ENCODE measurements at places on chromosomes 4 and X.

DNA sequence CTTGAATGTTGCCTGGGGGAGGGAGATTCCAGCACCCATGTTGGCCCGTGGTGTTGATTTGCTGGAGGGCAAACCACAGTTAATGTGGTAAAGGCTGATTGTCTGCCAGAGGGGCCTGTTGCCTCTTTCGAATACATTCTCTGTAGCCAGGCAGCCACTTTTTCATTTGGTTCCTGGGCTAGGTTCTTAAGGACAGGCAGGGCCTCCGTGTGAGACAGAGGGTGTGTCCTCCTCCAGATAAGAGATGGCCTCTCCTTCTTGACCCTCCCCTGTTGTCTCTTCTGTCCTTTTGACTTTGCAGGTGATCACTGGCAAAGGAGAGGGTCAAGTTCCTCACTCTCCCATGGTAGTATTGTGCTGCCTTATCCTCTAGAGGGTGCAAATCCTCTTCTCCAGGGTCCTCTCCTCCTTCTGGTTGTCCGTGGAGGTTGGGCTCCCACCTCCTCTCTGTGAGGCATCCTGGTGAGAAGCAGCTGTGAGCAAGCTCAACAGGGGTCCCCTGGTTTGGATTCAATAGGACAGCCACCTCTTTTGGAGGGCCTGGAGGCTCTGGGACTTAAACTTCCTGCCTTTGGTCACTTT, 44.9 kb downstream of the ZNF182 start:
- DNase-seq, result no peak

DNA sequence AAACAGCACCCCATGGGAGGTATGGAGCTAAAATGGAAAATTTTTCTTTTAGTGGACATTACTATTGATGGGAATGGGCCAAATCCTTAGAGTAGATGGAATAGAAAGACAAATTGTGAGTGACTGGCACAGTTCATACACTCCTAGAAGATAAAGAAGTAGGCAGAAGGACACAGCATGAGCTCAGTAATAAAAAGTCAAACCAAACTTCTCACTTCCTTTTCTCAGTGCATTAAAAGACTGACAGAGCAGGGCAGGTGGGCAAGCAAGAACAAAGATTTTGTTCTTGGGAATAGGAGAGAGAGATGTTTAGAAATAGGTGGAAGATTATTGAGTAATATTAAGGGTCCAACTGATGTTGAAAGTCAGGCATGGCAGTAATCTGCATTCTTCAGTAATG, 132.5 kb downstream of the ATP10D start:
- DNase-seq, result no peak

DNA sequence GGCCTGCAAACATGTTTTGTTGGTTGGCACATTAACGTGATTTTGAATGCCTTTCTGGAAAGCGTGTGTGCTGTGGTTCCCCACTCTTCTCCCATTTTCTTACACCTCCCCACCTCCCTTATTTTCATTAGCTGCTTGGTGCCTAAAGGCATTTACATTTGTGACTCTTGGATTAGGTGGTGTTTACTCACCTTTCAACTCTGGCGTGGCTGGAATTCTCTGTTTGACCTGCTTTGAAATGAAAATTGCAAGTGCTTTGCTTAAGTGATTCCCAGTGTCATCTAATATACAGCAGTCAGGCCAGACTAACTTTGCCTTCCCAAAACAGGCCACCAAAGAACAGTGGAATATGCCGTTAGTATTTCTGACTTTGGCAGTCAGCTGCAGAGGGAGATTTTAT, 80.5 kb downstream of the NHSL2 start:
- DNase-seq, result no peak

DNA sequence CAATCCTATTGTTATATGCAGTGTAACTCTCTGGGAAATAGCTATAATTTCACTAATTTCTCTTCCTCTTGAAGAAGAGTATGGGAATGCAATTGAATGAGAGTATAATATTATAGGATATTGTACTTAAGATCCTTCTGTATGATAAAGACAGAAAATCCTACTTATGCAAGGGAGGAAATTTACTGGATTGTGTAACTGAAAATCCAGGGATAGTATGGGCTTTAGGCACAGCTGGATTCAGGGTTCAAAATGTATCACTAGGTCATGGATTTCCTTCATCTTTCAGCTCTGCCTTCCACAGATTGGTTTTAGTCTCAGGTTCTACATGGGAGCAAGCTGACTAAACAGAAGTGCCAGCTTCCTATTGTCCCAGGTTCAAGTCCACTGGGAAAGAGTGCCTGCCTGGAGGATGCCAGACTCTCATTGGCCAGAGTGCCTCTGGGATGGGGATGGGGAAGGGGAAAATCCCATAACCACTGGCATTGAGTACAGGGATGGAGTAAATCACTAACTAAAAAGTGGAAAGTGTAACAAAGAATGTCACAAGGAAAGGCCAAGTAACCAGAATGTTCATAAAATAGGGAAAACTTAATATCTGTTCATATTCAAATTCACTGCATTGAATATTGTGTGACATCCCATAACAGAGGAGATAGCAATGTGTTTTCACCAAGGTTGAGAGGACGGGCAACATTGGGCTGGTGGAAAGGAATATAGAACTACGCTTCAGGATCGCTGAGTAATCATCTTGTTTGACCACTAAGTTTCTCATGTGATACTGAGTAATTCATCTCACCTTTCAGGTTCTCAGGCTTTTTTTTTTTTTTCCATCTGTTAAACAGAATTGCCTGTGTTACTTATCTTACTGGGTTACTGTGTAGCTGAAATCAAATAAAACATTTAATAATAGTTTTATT, 75.7 kb downstream of the ANXA3 start:
- no peak for DNase-seq

- DNase-seq, result no peak
Measured at GRCh38 chrX:129688097-129688496, 33.3 kb upstream of the APLN start.

DNA sequence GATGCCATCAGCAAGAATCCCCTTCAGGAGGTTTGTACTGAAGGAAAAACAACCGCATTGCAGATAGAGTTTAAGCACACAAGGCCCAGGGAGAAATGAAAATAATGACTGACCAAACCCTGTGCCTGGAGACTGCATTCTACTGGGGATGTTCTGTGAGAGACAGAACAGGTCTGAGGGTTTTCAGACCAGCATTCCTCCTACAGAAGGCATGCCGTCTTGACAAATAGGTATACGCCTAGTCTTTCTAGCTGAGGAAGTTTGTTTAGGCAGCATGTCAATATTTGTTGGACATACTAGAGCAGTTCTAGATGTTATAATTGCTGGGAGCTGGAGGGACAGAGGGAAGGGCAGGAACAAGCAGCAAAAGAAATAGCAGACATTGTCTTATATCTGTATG, 68.4 kb upstream of the SCOC start:
- DNase-seq, result no peak

DNA sequence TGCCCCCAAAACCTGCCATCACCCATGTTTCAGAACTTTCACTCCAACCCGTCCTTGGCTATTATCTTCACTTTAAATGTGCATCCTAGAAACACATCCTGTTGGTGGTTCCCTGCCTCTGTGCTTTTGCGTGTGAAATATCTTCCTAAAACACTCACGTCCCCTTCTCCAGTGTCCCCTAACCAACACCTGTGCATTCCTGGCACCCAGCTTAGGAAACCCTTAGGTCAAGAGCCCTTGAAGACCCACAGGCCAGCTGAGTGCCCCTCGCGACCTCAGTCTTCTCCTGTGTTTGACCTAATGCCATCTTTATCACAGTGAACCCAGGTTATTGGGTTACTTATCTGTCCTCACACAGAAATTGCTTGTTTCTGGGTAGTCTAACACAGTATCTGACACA, 117.6 kb downstream of the STK32B start:
- no peak for DNase-seq

DNA sequence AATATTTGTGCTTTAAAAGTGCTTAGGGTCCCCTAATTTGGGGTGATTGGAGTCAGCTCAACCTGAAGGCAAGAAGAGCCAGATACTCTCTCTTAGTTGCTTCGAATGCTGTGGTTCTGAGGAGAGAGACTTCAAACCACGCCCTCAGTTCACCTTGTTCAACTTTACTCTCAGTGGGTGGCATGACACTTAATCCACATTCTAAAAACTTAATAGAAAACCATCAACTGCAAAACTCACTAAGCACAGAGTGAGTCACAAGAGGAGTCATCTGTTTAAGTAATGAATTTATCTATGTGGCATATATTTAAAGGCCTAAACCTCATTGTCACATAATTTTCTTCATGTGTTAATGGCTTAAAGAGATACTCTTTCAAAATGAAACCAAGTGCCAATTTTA, 99.5 kb upstream of the SLC4A4 start:
- no peak for DNase-seq

GRCh38 chr4:82797405-82798111, 1.0 kb downstream of the SCD5 start:
- DNase-seq, result no peak

GRCh38 chrX:11472381-11472780, 179.2 kb downstream of the AMELX start:
- no peak for DNase-seq

- DNase-seq, result no peak
Measured at GRCh38 chr4:69650872-69651271, 2.2 kb downstream of the UGT2A1 start.

DNA sequence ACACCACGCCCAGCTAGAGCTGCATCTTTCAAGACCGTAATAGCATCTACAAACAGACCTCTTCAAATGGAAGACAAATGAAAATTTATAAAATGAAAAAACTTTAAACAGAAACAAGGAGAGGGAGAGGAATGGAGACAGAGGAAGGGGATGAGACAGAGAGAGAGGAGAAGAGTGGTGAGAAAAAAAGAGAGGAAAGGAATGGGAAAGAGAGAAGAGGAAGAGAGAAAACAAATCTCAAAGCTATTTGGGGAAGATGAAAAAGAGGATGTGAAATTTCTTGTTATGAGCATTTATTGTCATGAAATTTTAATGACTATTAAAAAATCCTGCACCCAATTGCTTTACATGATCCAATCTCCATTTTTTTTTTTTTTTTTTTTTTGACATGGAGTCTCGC, 726.9 kb downstream of the GRID2 start:
- DNase-seq, result no peak

Data from endothelial cell (in vitro differentiated cells).